ENCODE measurements at places on chromosomes 1 and 21. TPM values are rescaled to one million over a fixed set of nuclear protein-coding genes. Genes with fewer than 3 reads are reported as not detected.

- no peak for DNase-seq
Observed at GRCh38 chr1:221431068-221431651, 310.7 kb downstream of the DUSP10 start.

The MATN1 gene
- total RNA-seq = 1.4 TPM

DNA sequence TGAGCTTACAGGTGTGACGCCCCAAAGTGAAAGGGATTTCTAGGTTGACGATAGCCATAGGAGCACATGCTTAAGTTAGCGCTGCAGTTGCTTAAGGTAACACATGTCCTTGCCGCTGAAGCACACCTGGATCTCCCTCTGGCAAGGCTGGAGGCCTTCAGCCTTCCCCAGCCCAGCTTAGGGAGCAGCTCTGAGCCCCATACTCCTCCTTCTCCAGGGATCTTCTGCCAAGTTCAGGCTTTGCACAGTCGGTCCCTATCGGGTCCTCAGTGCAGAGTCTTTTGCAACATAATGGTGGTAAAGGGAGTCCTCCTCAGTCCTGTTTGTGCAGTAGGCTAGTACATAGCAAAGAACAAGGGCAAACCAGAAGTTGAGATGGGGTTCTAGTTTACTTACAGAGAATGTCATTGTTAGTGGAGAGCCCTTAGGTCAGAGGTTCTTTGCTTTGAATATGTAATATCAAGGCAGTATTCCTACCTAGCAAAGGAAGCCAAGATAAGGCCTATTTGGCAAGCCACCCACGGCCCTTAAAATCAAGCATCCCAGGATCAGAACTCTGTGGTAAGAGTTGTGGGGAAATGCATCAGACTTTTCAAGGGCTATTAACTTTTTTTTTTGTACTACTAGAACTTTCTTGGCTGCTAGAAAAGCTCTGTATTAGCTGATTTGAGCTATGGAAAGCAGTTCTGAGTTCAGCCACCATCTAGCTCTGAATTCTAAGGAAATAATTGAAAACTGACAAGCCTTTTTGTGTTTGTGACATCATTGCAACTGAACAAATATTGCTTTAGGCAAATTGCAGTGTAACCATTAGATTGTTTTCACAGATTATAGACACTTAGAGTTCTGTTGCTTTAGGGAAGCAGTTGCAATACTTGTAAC, 1.4 kb downstream of the EVA1C start:
- no peak for DNase-seq

DNA sequence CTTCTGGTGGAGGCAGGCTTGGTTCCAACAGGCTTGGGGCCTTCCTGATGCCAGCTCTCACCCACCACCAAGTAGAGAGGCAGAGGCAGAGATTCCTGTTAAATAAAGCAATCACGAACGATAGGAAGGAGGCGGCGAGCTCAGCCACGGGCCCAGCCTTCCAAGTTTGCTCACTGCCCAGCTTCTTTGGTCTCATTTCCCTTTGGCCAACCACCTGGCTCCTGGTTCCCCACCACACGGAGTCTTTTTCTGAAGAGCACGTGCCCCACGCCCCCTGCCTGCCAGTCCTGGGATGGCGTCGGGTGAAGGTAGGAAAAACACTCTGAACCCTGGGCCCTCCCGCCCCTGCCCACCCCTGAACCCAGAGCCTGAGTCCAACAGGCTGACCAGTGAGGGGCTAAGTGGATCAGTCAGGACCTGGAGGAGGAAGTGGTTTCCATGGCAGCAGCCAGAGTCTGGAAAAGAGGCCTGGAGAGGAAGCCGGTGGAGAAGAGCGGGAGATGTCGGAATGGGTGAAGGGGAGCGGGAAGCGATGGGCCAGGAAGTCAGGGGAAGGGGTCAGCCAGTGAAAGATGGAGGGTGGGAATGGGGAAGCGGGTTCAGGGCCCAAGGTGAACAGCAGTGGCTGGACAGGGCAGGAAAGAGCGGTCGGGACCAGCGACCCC, 158.2 kb upstream of the KLHDC7A start:
- DNase-seq = no peak

- DNase-seq = peak; percentile 66
Observed at GRCh38 chr1:181099152-181100014, 10.9 kb downstream of the IER5 start.

The KCNE2 gene
- 0.69 TPM for total RNA-seq

DNA sequence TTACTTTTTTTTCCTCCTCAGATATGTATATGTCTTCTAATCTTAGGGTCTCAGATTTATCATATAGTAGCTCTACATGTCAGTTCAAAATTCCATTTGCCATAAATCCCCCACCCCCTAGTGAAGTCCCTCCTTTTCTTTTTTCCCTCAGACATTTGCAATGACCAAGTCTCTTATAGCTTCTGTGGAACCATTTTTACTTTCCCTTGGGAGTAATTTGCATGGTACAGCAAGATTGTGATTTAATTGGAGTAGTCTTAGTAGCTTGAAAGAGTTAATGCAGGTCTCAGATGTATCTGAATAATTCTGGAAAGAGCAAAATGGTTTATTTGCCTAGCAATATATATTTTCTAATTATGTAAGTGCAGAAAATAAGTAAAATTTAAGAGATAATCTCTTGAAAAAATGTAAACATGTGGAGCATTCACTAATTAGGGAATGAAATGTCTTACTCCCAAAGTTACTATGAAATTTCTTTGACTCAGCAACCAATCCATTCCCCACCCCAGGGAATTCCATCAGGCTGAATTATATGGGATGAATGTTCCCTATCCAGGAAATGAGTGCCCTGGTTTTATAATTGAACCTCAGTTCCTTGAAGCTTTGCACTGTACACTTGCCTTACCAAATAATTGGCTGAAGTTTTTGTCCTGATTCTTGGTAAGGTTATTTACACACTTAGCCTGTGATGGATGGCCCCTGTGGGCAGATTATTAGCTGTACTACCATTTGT, 267.0 kb downstream of the DNM3 start:
- DNase-seq = no peak

DNA sequence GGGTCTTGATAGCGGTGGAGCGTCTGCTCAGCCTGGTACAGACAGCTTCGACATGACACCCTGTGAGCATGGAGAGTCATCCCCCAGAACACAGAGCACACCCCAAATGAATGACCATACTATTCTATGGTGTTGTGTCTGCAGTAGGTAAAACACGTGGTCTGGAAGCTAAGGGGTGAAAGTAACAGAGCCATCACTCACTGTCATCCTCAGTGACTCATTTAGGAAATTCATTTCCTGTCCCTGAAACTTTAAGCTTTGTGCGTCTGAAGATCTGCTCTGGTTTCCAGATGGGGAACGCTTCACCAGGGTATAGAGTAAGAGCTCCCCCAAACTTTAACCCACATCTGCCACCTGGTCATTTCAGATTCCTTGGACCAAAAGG, 94.8 kb upstream of the DISP3 start:
- DNase-seq = no peak

GRCh38 chr1:94265906-94266305, 28.5 kb upstream of the ARHGAP29 start:
- no peak for DNase-seq

The SPATA6 gene
- 24.4 TPM for total RNA-seq

The TDRD5 gene
- 0.59 TPM for total RNA-seq

DNA sequence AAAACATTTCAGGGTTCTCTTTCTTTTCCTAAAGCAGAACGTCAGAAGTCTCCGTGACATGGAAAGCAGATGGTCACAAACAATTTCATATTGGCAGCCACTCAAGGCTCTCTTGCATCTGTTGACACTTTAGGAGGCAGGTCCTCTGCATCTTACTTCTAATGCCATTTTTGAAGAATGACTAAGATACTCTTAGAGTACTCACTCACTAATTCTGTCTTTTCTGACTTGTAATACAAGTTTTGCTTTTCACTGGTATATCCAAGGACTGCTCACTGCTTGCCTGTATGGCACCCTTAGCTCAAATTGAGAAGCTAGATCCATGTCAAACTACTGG, 68.3 kb downstream of the PRRX1 start:
- peak; percentile 77 for DNase-seq

DNA sequence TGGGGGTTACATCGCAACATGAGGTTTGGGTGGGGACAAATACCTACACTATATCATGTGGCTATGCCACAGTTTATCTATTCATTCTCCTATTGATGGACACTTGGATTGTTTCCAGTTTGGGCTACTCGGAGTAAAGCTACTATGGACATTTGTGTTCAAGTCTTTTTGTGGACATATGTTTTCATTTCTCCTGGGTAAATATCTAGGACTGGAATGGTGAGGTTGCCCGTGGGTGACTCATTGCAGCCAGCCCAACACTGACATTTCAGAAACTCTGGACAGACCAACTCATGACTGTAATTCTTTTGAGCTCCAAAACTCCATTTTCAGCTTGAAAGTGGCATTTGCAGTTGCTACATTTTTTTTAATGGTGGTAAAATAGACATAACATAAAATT, 82.7 kb downstream of the KAZN start:
- DNase-seq = no peak

DNA sequence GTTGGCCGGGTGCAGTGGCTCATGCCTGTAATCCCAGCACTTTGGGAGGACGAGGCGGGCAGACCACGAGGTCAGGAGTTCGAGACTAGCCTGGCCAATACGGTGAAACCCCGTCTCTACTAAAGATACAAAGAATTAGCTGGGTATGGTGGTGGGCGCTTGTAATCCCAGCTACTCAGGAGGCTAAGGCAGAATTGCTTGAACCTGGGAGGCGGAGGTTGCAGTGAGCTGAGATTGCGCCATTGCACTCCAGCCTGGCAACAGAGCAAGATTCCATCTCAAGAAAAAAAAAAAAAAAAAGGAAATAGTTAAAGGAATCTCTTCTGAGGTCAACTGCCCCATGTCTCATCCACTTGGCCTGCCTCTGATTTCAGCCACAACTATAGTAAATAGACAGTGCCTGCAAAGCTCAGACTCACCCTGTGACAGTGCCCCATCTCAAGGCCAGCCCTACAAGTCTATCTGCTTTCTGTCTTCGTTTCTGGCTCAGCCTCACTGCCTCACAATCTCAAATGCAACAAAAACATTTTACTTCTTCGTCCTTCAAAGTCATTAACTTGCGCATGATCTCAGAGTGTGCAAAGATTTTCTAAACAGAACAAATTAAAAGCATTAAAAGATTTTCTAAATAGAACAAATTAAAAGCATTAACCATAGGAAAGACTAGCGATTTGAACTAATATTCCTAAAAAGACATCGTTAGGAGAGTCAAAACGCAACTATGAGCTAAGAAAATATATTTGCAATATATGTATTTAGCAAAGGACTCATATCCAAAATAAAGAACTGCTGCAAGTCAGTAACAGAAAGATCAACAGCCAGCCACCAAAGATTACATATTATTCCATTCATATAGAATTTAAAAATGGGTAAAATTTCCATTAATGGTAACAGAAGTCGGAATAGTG, 65.0 kb upstream of the PRDX6 start:
- DNase-seq = no peak

The TNNT2 gene
- 9.7 TPM for total RNA-seq

- DNase-seq = no peak
Observed at GRCh38 chr1:4970532-4970931, 316.1 kb downstream of the AJAP1 start.

GRCh38 chr21:25428537-25428936, 178.7 kb downstream of the MRPL39 start:
- DNase-seq = no peak

GRCh38 chr1:92441697-92442342, 44.9 kb downstream of the GFI1 start:
- no peak for DNase-seq

GRCh38 chr1:176444286-176444685, 18.7 kb upstream of the PAPPA2 start:
- no peak for DNase-seq

- no peak for DNase-seq
Observed at GRCh38 chr1:50417507-50417906, 5.7 kb downstream of the DMRTA2 start.

DNA sequence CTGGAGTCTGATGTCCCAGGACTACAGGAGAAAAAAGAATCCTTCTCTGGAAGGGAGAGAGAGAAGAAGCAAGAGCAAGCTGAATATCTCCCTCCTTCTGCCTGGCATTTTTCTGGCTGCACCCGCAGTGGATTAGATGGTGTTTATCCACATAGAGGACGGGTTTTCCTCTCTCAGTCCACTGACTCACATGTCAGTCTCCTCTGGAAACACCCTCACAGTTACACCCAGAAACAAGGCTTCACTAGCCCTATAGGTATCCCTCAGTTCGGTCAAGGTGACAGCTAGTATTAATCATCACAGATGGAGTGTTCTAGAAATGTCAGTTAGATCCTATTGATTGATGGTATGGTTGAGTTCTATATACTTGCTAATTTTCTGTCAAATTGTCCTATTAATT, 87.9 kb downstream of the RHOU start:
- DNase-seq = no peak

DNA sequence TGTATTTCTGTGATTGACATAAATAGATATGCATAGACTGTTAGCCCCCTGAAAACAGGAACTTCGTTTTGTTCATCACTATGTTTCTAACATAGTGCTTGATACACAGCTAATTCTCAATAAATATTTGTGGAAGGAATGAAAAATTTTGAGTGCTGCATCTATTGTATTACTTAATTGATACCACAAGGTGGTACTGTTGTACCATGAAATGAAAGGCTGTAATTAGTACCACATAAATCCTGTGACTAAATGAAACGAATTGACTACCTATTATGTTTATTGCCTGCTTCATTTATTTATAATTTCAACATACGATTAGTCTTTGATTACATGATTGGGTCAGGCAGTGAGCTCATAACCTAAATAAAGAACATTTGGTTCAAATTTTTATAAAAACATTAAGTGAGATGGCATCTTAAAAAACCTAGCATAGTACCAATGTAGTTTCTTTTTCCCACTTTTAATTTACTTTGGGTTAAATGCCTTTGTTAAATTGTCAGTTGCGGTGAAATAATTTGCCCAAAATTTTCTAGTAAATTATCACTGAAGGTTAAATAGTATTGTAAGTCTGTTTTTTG, 15.0 kb upstream of the TGFB2 start:
- peak; percentile 65 for DNase-seq

DNA sequence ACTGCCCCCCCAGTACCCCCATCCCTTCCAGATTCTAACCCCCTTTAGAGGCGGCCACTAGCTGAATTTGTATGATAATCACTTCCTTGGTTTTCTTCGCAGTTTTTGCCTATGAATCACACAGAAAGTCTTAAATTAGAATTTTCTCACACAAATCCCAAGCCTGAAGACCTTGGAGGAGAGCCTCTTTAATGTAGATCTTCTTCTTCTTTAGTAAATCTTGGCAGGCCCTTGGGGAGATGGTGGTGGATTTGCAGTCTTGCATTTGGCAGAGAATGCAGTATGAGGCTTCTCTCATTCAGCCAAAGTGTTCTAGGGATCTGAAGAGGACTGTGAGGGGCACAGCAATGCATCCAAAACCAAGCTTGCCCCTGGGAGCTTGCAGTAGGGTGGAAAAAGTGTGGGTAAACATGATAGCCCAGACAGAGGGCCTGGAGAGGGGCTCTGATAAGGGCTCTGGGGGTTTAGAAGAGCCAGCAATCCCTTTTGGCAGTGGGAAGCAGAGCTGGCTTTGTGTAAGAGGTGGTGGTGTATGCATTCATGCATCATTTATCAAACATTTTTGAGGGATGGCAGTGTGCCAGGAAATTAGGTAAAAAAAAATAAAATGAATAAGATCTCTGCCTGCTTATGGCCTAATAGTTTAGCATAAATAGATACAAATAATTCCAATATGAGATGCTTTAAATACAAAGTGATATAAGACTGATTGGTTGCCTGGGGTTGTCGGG, 7.7 kb upstream of the CDC42 start:
- peak; percentile 27 for DNase-seq

Data from skin of body (tissue), 3 donors.